ENCODE measurements at places on chromosomes 5 and 9.

DNA sequence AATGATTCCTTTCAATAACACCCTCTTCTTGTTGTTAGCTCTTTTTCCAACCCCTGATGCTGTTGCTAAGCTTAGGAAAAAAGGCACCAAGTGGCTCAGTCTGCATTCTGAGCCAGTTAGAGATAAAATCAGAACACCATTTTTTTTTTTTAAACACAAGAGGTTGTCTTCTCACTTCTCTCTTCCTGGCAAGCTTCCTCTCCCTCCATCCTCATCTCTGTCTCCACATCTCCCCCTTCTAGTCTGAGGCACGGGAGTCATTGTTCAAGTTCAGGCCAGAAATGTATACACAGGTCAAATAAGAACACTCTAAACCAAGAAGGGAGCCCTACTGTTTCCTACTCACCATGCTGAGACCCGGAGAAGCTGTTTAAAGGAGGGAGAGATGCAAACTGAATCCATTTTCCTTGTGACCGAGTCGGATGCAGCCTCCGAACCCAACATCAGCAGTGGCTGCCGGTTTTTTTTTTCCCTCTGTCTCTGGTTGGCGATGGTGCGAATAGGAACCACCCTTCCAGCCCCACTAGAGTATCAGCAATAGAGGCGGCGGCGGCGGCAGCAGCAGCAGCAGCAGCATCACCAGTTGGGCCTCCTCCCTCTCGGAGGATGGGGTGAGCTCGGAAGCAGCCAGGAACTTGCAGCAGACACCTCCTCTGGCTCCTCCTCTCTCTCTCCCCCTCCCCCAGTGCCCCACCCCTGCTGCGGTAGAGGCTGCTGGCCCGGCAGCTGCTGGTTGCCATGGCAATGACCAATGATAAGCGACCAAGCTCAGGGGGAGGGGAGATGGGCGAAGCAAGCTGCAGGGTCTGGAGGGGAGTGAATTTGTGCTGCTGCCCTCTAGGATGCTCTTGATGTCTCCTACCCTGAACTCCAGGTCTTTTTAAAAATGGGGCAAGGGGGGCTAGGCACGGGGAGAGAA lies at the start of gene JAKMIP2:
Gene JAKMIP2, minus strand, starts transcription at position 619 of the 919 bp plus-strand sequence. CDS start 110,922 bp downstream, outside the sequence.
- peak; percentile 93 for DNase-seq

DNA sequence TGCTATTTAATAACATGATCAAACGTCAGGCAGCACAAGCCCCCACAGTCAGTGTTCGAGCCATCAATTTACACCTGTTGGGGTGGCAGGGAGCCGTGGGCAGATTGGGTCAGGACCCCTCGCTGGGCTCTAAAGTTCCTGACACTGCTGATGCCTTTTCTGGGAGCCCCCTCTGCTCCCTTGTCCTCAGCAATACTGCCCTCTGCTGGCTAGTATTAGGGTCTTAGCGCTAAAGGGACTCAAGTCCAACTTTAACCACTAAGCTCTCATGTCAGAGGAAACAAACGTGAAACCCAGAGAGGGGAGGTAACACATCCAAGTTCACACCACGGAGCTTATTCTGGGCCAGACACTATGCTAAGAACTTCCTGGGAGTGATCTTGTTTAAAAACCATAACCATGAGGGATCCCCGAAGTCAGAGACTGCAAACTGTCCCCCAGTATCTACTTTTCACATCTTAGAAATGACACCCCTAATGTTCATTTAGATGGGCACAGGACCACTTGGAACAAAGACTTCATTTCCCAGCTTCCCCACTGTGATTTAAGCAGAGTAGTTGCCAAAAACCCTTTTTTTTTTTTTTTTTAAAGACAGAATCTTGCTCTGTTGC lies 20.4 kb downstream of the ANKS6 start:
- DNase-seq, result no peak

- DNase-seq, result no peak
These were observed 593.9 kb upstream of the GRAMD2B start for GRCh38 chr5:125829349-125829748.

DNA sequence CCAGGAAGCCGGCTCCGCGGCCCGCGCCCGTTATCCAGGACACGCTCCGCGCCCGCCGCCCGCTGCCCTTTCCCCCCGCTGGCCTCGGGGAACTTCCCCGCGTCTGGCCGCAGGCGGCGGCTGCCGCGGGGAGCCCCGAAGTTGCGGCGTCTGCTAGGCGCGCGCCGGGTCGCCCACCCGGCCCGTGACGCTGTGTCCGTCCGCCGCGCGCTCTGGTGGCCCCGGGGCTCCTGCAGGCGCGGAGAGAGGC lies 621 bp upstream of the GCNT4 start:
- no peak for DNase-seq

DNA sequence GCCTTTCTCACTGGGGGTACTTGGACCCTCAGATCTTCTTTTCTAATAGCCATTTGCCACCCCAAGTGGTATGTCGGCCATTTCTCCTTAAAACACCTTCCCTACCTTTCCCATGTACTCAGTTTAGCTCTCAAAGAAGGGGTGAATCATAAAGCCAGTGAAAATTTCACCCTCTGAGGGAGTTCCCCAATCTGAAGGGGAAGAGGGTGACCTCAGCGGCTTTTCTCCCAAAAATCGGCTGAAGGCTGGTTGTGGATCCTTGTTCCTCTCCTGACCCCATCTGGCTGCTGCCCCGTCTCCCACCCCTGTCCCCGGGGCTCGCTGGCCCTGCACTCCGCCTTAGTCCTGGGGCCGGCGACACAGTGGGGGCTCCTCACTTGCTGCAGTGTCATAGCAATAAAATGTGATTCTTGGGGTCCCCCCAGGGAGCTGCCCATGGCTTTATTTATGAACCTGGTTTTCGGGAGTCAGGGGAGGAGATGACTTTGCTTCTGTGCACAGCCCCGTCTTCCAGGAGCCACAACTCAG lies 17.3 kb upstream of the LTC4S start:
- DNase-seq, result no peak

DNA sequence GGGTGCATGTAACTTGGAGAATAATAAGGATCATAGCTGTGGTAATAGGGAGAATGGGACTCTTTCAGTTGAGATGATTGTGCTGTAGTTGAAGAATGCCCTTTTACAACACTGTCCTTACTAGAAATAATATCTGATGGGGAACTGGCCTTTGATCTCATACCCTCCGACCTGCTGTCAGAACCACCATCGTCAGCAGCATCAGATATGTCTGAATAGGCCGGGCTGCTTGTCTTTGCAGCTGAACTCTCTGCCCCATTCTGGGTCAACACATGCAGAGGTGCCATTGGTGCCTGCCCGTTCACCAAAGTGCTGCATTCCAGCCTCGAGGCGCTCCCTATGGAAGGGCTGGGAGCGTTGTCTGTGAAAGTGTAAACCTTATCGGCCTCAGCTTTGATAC lies 99.1 kb downstream of the ZNF608 start:
- no peak for DNase-seq

- no peak for DNase-seq
These were observed 44.4 kb downstream of the SCAMP1 start for GRCh38 chr5:78404682-78405293.

GRCh38 chr5:31052937-31053658 lies 140.4 kb upstream of the CDH6 start:
- no peak for DNase-seq

DNA sequence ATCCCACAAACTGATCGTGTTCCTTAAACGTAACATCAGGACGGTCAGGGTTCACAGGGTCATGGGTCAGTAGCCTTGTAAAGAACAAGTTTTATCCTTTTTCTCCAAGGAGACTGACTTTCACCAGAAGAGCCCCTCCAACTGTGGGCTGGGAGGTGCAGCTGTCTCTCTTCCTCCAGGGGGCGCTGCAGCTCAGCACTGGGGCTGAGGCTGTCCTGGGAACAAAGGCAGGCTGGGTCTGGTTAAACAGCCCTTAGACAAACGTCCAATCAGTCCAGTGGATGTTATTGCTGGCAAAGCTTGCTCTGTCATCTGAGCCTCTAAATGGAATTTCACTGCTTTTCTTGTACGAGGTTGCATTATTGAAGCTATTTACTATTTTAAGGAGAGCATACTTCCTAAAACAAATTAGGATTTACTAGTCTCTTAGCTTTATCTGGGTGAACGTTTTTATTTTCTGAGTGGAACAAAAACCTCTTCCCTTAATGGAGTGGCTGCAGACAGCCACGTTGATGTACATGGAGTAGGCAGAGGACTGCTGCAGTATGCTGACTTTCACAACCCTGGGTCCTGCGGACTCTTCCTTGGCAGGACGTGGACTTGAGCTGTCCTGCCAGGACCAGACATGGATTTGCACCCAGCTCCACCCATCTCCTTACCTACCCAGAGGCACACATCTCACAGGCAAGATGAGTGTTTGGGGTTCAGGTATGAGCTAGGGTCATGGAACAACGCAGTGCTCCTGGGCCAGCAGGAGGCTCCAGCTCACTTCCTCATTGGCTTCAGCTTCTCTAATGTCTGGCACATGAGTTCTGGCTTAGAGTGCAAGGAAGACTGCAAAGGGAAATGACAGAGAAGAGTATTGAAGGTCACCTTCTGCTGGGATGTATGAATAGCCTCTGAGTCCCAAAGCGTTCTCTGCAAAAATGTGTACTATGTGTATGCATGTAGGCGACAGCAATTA lies 7.8 kb downstream of the EXOSC2 start:
- peak; percentile 20 for DNase-seq

GRCh38 chr5:31029925-31030324 lies 163.6 kb upstream of the CDH6 start:
- DNase-seq, result no peak

DNA sequence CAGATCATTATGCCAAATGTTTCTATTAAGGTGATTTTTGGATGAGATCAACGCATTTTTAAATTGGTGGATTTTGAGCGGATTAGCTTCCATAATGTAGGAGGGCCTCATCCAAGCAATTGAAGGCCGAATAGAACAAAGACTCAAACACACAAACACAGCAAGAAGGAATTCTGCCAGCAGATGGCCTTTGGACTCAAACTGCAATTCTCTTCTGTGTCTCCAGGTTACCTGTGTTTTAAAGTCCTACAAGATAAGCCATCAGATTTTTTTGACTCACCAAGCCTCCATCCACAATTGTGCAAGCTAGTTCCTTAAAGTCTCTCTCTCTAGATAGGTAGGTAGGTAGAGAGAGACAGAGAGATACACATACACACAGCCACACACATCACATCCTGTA lies 25.5 kb downstream of the CDH6 start:
- no peak for DNase-seq

DNA sequence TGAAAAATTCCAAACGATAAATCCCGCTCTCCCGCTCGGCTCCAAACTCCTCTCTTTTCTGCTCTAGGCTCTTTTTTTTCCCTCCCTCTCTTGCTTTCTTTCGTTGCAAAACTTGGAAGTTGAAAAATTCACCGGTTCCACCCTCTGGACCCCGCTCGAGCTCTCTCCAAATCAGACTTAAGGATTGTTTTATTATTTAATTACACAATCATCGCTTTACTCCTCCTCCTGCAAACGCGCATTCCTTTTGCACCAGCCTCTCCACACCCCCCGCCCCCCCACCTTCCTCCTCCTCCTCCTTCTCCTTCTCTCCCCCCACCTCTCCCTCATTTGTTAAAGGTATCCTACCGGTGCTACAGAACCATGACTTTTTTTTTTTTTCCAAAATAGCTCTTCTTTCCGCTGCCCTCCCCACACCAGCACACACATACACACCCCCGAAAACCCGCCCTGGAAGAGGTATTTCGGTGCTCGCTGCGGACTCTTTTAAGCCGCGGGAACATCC lies 535 bp upstream of the NFIB start:
- DNase-seq, result peak; percentile 71

GRCh38 chr5:172678902-172679301 lies 37.8 kb downstream of the NEURL1B start:
- no peak for DNase-seq
